Nephron progenitor cell (in vitro differentiated cells): ENCODE measurements at places on chromosomes 13 and 19.

DNA sequence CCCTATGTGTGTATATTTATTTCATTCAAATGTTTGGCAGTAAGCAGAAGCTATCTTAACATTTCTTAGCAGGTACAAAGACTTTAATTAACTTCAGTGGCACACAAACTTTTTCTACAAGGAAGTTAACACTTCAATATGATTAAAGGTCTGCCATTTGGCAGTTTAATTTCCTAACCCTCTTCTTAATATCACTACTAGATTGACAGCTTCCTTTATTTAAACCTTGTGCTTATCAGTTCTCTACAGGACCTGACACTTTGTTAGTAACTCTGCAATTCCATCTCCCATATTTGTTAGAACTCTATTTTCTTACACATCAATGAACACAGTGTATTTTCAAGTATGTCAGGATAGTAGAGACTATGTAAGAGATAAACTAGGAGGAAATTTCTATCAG is 152.4 kb upstream of the ATXN8OS start:
- DNase-seq, result no peak

- DNase-seq, result no peak
Observed at GRCh38 chr13:112449545-112449930, 73.4 kb downstream of the SPACA7 start.

DNA sequence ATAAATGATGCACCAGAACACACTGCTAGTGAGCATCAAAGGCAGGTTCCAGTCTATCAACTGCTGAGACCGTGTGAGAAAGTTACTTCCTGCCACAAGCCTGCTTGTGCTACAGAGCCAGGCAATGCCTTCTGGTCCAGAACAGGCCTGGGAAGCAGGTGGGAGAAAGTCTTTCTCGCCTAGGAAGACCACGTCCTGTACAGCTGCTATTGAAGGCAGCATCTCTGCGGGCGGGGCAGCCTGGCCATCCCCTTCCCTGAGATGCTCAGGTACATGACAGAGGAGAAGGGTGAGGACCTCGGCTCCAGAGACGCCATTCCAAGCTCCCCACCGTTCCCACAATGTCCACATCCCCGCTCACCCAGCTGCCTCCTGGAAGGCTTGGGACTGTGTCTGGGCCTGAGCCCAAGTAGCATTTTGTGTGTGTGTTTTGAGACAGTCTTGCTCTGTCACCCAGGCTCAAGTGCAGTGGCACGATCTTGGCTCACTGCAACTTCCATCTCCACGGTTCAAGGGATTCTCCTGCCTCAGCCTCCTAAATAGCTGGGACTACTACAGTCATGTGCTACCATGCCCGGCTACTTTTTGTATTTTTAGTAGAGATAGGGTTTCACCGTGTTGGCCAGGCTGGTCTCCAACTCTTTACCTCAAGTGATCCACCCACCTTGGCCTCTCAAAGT is 3.4 kb downstream of the RFX1 start:
- DNase-seq, result no peak

GRCh38 chr13:30569901-30570576 is 47.7 kb upstream of the USPL1 start:
- no peak for DNase-seq

GRCh38 chr13:48686636-48687210 is 33.0 kb downstream of the CYSLTR2 start:
- no peak for DNase-seq

DNA sequence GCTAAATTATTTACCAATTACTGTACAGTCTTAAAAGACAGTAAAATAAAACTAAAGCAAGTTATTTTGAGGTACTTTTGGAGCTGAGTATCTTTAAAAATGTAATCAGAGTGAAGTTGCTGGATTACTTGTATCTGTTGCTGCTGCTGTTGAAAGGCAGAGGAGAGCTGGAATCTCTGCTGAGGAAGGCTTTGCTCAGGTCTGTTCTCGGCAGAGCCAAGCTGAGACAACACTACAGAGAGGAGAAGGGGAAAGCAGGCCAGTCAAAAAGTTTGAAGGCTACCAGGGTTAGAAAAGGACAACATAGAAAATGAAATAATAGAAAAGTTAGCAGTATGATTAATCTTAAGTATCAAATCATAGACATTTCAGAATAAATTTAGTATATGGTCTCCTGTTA is 9.8 kb downstream of the EXOSC8 start:
- DNase-seq, result no peak

GRCh38 chr19:51830274-51830673 is 35.3 kb downstream of the FPR3 start:
- no peak for DNase-seq

- DNase-seq, result peak; percentile 100
Observed at GRCh38 chr19:49680421-49681351, 3.6 kb downstream of the PRMT1 start.

DNA sequence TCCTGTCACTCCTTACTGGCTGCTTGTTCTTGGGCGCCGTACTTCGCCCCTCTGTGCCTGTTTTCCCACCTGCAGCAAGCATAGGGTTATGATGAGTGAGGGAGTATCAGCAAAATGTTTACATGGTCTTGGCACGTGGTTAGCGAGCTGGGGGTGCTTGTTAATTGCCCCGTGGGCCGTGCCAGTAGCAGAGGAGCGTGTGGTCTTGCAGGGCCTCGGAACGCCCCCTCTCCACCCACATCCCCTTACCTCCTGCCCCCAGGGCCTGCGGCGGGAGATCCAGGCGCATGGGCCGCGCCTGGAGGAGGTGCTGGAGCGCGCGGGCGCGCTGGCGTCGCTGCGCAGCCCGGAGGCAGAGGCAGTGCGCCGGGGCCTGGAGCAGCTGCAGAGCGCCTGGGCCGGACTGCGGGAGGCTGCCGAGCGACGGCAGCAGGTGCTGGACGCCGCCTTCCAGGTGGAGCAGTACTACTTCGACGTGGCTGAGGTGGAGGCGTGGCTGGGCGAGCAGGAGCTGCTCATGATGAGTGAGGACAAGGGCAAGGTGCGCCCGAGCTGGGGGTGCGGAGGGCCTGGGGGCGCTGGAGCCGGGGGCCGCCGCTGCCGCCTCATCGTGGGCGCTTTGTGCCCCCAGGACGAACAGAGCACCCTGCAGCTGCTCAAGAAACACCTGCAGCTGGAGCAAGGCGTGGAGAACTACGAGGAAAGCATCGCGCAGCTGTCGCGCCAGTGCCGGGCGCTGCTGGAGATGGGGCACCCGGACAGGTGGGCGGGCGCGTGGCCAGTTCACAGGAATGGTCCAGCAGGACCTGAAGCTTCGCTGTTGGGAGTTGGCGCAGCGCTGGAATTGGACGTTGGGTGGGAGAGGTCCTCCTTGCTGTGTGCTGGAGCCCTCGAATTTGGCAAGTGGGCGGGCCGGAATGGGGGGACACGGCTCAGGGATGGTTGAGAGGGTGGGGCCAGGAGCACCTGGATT is 22.5 kb upstream of the SHKBP1 start:
- peak; percentile 42 for DNase-seq

DNA sequence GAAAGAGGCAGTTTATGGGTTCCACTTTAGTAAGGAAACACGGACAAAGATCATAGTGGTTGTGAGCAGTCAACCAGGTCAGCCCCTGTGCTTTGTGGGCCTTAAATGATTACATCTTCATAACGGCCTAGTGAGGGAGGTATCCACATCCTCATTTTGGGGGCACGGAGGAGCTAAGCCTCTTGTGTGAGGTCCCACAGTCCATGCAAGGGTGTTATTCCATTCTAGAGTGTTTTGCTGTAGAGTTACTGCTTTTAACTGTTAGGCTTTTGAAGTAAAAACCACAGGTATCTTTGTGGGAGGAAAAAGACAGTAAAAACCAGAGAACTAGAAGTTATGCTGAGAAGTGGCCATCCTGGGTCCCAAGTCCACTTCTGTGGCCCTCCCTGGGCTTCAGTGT is 4.0 kb downstream of the NOP53 start:
- DNase-seq, result no peak

DNA sequence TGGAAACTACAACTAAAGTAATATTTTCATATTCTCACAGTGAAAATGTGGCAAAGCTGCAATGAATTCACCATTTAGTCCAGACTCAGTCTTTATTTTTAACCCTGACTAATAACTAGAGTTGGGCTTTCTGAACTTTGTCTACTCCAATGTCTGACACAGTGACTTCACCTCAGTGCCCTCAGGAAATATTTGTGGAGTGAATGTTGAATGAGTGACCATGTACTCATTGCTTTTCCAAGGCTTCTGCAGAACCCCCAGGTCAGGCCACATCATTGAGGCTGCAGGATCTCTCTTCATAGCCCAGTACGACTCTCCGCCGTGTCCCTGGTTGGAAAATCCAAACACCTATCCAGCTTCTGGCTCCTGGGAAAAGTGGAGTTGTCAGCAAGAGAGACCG is 1.8 kb downstream of the ZNF175 start:
- no peak for DNase-seq

DNA sequence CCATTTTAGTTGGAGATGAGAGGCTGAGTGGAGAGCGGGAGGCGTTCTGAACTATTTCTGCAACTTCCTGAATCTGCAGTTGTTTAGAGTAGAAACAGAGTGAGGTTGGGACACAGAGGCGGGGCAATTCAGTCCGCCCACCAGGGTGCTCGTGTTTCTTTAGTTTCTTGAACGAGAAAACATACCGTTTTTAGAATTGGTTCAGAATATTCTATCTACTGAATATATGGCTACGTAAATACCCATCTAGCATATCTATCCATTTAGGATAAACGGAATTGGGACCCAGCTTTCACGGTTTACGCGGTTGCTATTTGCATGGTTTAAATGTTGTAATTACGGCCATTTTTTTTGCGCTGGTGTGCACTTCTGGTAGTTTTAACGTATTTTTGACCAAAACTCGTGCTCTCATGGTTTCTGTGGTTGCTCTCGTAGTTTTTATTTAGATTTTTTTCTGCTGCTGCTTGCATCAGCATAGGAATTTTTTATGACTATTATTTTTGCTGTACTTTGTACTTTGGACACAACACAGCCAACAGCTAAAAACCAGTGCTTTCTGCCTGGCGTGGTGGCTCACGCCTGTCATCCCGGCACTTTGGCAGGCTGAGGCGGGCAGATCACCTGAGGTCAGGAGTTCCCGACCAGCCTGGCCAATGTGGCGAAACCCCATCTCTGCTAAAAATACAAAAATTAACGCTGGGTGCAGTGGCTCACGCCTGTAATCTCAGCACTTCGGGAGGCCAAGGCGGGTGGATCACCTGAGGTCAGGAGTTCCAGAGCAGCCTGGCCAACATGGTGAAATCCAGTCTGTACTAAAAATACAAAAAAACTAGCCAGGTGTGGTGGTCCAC is 32.7 kb downstream of the TIMM13 start:
- DNase-seq, result no peak
